Fibroblast of lung (primary cell): ENCODE measurements at places on chromosomes 1 and 21.
A peak's percentile ranks its signal among the peaks of the same experiment; 100 is the strongest.

DNA sequence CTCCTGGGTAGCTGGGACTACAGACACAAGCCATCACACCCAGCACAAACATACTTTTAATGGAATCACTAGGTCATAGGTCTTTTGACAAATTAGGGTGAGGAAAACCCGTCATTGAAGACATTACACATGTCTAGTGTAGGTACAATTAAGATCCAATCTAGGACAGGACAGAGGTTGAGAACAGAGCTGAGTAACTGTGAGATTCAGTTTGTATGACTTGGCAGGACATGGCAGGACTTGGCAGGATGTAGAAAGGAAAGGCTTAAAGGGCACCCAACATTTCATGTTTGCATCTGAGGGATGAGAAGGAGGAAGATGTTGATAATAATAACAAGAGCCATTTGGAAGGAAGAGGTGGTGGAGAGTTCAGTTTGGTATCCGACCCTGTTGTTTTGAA, 483.8 kb downstream of the PCP4 start:
- no peak for DNase-seq

- no peak for DNase-seq
Measured at GRCh38 chr1:91993256-91993655, 36.5 kb upstream of the EPHX4 start.

DNA sequence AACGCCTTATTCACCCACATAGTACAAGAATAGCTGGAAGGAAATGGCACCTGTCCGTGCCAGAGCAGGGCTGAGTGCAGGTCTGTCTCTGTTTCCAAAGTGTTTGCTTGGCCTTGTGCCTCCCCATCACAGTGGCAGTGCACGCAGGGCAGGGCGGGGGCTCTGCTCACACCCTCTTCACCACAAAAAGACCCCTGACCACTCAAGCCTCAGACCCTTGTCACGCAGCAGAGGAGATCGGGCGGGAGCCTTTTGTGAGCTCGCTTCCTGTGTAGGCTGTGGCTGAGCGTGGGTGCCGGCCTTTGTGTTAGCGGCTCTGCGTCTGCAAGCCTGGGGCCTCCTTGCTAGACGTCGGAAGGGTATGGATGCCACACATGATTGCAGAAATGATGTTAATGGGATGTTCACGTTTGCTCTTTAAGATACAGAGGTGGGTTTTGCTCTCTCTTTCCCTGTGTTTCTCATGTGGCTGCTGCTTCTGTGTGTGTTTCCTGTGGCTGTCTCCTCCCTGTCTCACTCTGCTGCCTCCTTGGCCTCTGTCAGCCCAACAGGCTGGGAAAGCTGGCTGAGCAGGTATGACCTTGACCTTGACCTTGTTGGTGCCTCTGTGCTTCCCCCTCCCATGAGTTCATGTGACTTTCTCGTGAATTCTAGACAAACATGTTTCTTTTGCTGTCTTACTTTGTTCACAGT, 45.4 kb downstream of the S100B start:
- DNase-seq: no peak

- DNase-seq: no peak
Measured at GRCh38 chr21:29514652-29515247, 216.0 kb downstream of the BACH1 start.

GRCh38 chr1:219555031-219555692, 57.7 kb downstream of the ZC3H11B start:
- DNase-seq: peak; percentile 16

GRCh38 chr1:36128126-36128904, 3.3 kb upstream of the COL8A2 start:
- DNase-seq: no peak

DNA sequence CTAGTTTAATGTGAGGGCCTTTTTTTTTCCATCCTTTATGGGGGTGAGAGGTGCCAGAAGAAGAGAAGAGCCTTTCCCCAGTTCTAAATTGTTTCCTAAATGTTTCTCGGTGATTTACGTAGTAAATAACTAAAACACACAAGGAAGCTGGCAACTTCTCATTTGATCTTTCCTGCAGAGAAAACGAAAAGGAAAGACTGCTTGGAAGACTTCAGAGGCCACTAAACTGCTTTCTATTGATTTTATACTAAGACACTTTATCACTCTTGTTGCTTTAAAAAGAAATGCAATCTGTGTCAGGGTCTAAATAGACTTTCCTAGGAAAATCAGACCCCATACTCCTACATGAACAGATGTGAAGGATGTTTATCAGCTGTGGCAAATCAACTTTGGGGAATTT, 52.1 kb upstream of the KAZN start:
- DNase-seq: no peak

DNA sequence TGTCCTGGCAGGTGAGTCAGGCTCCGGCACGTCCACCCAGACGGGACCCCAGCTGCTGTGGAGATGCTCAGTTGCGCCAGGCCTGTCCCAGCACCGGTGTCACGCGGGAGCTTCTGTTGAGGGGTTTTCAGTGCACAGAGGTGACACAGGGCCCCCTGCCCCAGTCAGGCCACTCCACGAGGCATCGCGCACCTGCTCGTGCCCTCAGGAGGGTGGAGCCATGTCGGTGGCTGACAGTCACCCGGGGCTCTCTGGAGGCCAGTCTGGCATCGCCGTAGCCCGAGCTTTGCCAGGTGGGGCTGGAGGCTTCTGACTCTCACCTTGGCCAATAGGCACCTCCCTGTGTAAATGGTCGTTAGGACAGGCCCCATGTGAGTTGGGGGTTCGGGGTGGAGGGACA, 11.1 kb downstream of the TMEM240 start:
- no peak for DNase-seq

- peak; percentile 66 for DNase-seq
Measured at GRCh38 chr1:203744075-203744972, 20.7 kb upstream of the LAX1 start.

- DNase-seq: peak; percentile 33
Measured at GRCh38 chr1:209624558-209625549, 27.4 kb downstream of the LAMB3 start.

GRCh38 chr1:197850918-197851317, 51.5 kb upstream of the C1orf53 start:
- no peak for DNase-seq

GRCh38 chr21:28439788-28440187, 552.9 kb downstream of the LTN1 start:
- DNase-seq: no peak

DNA sequence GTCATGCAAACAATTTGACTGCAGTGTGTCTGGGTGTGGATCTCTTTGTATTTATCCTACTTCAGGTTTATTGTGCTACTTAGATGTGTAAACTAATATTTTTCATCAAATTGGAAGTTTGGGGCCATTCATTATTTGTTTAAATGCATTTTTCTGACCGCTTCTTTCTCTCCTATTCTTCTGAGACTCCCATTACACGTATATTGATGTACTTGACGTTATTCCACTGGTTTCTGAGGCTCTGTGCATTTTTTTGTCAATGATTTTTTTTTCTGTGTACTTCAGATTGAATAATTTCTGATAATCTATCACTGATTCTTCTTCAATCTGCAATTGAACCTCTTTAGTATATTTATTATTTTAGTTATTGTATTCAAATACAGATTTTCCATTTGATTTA, 276.8 kb downstream of the RYR2 start:
- DNase-seq: no peak

DNA sequence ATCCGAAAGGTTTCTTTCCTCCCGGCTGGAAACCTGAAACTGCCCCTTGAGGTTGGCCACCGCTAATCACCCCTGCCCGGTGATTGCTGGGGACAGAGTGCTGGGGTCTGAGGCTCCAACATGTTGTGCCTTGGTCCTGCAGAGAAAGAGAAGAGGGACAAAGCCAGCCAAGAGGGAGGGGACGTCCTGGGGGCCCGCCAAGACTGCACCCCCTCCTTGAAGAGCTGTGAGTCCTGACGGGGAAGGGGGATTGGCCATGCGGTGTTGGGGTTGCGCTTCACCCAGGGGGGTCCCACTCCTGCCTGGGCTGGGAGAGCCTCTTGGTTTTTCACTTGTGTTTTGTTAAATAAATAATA, 19.5 kb downstream of the LDLRAP1 start:
- DNase-seq: no peak

DNA sequence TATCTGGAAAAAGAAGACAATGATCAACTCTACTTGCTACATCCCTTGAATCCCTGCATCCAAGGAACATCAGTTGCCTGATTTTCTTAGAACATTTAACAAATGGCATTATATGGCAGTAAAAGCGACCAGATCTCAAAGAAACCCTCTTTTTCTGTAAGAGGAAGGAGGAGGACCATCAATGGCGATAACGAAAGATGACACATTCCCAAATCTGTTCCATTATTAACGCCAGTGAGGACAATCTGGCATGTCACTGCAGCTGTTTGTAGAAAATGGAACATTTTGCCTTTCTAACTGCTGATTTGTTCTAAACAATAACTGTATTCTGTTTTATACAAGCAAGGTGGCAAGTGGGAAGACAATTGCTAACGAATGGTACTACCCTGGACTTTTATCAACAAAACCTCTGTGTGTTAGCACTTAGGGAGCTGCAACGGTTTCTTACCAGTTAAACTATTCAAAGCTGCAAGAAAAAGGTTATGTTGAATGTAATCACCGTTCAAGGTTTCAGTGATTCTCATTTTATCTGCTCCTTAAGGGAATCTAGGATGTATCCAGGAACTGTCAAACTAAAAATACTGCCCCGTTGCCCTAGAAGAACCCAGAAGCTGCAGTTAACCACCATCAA, 251.9 kb downstream of the SDCCAG8 start:
- DNase-seq: no peak

GRCh38 chr1:31771891-31772668, 7.9 kb upstream of the ADGRB2 start:
- DNase-seq: no peak

GRCh38 chr1:234489007-234489697, 10.2 kb upstream of the TARBP1 start:
- no peak for DNase-seq

- no peak for DNase-seq
Measured at GRCh38 chr21:21968810-21969209, 970.6 kb downstream of the NCAM2 start.

GRCh38 chr1:2356911-2357845, 34.2 kb downstream of the MORN1 start:
- no peak for DNase-seq

- DNase-seq: no peak
Measured at GRCh38 chr1:57517587-57518374, 93.9 kb upstream of the DAB1 start.

DNA sequence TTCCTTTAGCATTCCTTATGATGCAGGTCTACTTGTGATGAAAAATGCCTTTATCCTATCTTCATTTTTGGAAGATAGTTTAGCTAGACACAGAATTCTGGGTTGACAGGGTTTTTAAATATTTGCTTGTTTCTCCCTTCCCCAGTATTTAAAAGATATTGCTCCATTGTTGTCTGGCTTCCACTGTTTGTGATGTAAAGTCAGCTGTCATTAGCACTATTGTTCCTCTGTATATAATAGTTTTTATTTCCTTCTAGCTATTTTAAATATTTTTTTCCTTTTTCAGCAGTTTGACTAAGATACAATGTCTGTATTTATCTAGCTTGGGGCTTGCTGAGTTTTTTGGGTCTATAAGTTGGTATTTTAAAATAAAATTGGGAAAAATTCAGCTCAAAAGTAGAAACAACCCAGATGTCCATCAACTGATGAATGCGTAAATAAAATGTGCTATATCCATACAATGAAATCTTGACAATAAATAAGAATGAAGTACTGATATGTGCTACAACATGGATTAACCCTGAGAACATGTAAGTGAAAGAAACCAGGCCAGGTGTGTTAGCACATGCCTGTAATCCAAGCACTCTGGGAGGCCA, 11.2 kb downstream of the IFT25 start:
- no peak for DNase-seq

DNA sequence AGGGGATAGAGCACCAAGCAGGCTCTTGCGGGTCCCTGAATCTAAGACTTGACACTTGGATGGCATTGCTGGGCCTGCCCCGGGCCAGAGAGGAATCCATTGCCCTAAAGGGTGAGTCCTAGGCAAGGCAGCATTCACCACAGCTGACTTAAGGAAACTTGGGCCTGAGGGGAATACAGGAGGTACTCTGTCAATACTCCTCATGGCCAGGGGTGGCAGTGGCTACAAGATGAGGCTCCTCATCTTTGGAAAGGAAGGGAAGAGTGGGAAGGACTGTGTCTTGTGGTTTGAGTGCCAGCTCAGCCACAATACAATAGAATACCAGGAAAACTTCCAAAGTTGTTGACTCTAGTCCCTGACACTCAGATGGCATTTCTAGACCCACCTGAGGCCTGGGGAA, 5.1 kb downstream of the KRTAP22-1 start:
- no peak for DNase-seq

DNA sequence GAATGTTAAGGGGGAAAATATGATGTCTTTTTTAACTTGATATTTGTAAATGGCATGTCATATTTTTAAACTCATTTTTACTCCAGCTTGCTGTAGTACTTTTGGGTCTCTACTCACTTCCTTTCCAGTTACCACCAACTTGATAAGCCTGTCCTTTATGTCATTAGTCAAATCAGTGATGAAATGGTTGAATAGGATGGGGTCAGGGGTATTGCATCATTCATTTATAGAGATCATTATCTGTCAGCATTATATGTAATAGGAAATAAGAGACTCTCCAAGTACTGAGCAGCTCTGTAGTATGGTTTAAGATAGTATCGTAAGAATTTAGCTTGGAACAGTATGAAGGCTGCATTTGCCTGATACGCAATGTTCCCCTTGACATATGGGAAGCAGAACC, 227.3 kb downstream of the BRINP3 start:
- DNase-seq: no peak

GRCh38 chr1:14499312-14500040, 99.0 kb upstream of the KAZN start:
- no peak for DNase-seq

DNA sequence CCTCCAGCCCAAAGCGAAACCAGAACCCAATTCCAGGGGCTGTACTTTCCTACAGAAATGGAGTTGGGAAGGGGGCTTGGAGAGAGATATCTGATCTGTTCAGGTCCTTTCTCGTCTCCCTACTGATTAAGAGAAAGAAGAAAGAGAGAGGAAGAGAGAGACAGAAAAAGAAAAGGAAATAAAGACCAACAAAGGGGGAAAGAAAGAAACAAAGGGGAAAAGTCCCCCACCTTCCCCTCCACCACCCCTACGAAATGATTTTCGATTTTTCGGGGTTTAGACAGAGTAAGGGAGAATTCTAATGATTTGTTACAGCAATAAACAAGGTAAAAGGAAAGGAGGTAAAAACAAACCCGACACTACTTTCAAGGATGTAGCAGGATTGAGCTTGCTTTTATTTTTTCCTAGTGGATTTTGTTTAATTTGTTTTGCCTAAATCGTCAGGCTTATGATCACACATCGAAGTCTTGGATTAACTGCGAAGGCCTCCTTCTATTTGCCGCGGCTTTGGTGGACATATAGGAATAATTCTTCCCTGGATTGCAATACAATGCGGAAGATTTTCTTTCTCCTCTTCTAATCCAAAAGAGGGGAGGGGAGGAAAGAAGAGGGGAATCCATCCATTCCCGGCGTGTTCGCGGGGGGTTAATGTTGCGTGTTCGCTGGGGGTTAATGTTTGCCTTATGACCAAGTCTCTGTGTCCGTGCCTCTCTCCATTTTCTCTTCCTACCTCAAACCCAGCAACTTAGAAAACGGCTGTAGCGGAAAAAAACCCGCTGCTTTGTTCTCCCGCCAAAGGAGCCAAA, 1.9 kb downstream of the TAL1 start:
- no peak for DNase-seq

GRCh38 chr1:62361431-62361830, 42.2 kb upstream of the KANK4 start:
- DNase-seq: no peak
